ENCODE measurements at places on chromosomes 16 and 17.
A peak's percentile ranks its signal among the peaks of the same experiment; 100 is the strongest.

DNA sequence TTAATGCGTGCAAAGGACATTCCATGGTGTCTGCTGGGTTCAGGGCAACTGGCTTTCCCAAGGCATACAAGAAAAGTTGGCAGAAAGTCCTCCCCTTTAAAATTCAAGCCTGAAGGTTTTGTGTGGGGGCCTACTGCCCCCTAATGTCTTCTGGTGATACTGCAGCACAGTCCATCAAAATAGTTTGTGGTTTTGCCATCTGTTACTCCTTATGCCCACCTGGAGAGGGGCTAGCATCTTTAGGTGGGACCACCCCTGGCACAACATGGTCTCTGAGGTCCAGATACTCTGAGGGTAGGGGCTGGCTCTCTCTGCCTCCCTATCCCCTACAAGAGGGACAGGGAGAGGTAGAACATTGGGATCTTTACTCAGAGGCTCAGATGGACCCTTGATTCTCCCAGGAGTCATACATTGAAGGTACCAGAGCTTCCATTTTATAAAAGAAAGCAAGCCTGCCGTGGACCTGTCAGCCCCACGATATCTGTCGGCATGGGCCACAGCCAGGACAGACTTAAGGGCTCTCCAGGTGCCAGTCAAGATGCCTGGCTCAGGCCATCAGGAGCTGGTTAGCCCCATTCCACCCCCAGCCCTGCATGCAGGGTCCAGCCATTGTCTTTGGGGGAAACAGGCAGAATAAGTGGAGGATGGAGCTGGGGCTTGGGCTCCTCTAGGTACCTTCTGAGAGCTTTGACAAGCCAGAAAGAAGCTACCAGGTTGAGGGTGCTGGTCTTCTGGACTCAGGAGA is 6.3 kb downstream of the ESRP2 start:
- peak; percentile 56 for DNase-seq

- DNase-seq, result peak; percentile 56
Measured at GRCh38 chr16:89200124-89200849, at the start of gene SLC22A31. Gene SLC22A31 (minus strand): TSS chr16:89200537. CDS start chr16:89200501, 36 bp downstream.

DNA sequence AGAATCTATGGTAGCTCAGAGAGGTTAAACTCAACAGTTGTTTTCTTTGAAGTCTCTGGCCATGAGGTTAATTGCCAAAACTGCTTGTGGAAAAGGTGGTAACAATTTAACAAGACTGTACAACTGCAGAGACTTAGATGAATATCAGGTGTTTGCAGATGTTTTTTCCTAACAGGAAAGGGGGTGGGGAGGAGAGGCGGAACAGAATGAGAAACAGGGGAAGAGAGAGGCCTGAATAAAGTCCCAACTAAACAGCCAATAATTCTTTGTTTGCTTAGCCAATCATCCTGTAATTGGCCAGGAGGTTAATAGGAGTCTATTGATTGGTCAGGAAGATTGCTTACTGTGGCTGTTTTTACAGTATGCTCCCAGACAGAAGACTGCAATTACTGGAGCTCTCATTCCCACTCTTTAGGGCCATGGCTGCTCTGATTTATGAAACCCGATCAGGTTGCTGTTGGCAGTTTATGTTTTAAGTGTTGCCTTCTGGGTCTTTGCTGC is 249.7 kb upstream of the TBX2 start:
- DNase-seq, result no peak

- no peak for DNase-seq
Measured at GRCh38 chr17:80970762-80971703, 20.6 kb upstream of the CHMP6 start.

DNA sequence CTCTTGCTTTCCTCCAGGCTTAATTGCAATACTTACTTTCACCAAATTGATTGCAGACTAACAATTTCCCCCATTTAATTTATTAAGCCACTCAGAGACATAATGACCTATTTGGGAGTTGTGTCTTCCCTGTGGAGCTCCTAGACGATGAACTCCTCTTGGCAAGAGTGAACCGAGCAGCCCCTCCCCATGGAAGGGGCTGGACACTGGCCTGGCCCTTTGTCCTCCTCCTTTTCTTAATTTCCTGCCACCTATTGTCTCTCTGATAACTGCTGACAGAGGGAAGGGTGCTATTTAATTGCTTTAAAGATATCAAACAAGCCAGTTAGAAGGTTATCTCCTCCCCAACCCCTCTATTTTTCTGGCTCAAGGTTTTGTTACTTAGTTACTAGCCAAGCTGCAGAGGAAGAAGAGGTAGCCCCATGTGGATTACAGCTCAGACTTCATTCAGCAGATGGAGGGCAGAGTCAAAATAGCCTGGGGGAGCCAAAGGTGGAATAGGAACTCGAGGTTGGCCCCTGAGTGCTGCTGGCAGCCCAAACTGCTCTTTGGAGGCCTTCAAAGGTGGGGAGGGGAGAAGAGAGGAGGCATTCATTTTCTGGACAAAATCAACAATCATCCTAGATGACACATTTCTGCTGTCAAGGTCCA is 3.7 kb upstream of the SSTR2 start:
- DNase-seq, result no peak

GRCh38 chr17:7448461-7448860 is 3.6 kb downstream of the CHRNB1 start:
- no peak for DNase-seq

DNA sequence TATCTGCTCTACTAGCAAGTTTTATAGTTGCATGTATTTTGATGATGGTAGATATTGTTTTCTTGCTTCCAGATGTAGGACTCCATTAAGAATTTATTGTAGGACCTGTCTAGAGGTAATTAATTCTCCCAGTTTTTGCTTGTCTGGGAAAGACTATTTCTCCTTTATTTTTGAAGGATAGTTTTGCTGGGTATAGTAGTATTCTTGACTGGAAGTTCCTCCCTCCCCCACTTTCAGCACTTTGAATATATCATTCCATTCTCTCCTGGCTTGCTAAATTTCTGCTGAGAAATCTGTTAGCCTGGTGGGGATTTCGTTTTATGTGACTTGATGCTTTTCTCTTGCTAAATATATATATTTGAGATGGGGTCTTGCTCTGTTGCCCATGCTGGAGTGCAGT is 8.0 kb upstream of the PHB1 start:
- DNase-seq, result no peak

- no peak for DNase-seq
Measured at GRCh38 chr16:12098429-12099310, 122.1 kb downstream of the SNX29 start.

DNA sequence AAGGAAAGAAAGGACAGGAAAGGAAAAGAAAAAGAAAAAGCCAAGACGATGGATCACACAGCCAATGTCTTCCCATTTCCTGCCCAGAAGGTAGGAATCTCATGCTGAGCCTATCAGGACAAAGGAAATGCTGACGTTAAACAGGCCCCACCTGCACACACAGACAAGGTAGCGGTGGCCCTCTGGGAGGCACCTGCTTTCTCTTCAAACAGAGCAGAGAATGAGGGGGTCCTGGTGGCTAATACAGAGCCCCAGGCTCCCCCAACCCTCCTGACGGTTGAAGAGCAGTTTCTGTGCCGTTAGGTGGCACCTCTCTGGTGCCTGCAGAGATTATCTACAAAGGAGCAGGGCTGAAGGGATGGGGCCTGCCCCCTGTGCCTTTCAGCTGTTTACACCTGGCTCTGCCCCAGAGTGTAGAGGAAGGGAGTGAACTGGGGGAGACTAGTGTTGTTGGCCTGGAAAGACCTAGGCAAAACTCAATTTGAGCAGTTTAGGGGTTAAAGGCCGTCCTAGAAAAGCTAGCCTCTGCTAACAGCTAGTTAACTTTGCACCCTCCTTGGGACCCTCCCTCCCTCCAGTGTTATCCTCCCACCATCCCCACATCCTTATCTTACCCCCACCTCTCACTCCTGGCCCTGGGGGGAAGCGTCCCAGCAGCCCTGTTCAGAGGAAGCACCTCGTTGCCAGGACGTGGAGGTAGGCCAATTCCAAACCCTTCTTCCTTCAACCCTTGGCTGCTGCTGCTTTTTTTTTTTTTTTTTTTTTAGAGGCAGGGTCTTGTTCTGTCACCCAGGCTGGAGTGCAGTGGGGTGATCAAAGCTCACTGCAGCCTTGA is 56.3 kb downstream of the ARHGAP27 start:
- DNase-seq, result no peak

- DNase-seq, result peak; percentile 100
Measured at GRCh38 chr17:74776044-74776962, at the start of gene NAT9. Gene NAT9 (minus strand): TSS chr17:74776345. CDS start chr17:74775698, 647 bp downstream.

- DNase-seq, result no peak
Measured at GRCh38 chr17:42118545-42118944, 2.6 kb downstream of the KAT2A start.

DNA sequence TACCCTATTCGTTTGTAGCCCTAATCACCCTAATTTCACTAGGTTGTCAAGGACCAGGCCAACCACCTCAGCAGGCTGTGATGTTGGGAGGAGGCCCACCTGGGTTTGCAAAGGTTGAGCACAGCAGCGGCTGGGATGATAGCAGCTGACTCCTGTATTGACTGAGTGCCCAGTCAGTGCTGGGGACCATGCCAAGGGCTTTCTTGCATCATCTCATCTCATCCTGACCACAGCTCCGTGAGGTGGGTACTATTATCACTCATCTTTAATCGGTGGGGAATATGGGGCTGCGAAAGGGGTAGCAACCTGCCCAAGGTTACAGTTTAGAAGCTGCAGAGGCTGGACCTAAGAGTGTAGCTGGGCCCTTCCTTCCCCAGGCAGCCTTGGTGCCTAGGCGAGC is 11.7 kb downstream of the ATPAF2 start:
- DNase-seq, result no peak

Data from sciatic nerve (tissue), 2 donors.